ENCODE measurements at places on chromosomes 3 and 15. TPM values are rescaled to one million over a fixed set of nuclear protein-coding genes. Genes with fewer than 3 reads are reported as not detected.

PCLAF gene
- total RNA-seq, result 3.5 TPM

ENTPD3 gene
- not detected for total RNA-seq

TM4SF4 gene
- total RNA-seq, result not detected

ZBTB20 gene
- 16.2 TPM for total RNA-seq

THRB gene
- 3.3 TPM for total RNA-seq

NOX5 gene
- total RNA-seq, result not detected

Data from pericardium fibroblast (primary cell).